ENCODE measurements at places on chromosomes 4 and X.
A peak's percentile ranks its signal among the peaks of the same experiment; 100 is the strongest.

DNA sequence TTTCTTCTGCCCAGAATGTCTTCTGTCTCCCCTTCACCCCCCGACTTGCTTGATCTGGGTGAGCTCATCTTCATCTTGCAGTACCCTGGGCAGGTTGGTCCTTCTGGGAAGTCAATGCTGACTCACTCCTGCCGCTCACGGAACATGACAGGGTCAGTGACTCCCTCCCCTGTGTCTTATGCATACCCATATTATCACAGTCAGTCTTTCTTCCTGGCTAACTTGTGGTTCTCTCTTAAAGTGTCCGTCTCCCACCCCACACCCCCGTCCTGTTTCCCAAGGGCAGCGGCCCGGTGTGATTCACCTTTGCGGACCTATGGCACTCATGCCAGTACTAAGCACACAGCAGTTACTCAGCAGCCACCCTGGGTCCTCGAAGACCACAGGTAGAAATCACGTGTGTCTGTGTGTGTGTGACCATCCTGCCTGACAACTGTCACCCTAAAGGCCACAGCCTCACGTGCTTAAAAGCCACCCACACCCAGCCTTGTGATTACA, 17.7 kb downstream of the IQSEC2 start:
- peak; percentile 60 for DNase-seq

GRCh38 chr4:148951346-148951745, 509.1 kb upstream of the NR3C2 start:
- no peak for DNase-seq

DNA sequence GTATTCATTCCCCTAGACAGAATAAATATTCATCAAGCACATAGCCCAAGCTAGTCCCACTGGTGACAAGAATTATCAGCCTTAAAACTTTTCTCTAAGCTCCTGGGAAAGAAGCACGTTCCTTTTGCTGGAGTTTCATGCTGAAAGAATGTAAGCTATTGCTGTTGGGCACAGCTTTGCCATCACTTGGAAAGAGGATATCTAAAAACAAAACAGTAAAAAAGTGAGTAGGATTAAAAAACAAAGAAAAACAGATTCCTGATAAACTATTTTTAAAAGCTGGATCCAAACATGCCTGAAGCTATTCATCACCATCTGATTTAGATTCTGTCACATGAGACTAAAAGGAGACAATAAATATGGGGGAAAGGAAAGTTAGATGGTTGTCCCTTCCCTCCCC, 176.8 kb downstream of the SCFD2 start:
- no peak for DNase-seq

DNA sequence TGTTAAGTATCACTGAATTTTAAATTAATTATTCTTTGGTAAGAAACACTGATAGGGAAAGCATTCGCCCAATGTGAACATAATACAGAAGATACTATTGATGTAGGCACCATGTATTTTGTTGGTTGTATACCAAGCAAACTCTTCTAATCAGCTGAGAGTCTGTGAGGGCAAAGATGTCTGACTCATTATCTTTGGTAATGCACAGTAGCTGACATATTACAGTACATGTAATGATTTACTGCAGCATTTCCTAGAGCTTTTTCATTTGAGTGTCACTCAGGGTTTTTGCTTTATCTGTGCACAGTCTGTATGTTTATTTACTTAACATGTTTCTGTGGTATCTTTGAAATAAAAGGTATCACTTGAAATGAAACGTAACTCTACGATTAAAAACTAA, 49.2 kb downstream of the CENPVL3 start:
- no peak for DNase-seq

DNA sequence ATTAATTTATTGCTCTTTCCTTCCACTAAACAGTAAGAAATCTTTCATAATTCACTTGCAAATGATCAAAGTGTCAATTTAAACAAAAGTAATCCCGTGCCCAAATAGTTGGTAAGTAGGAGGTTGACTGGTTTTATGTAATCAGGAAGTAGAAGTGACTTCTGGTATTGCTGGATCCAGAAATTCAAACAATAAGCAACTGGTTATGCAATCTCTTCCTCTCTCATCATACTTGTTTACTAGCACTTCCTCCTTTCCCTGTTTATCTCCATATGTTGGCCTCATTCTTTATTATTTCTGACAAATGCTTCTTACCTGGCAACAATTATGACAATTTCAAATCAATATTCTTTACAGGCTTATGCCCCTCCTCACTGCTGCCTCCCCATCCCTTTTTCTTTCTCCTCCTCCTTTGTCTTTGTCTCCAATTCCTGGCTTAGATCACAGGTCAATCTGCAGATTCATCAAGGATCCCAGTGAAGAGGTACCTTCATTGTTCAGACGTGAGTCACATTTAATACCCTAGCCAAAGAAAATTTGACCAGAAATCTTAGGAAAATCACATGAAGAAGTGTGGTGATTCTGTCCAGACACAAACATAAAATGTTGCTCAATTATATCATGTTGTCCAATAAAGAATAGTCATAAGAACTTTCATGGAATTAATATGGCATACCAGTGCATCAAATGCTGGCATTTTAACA, 323.2 kb upstream of the PCDH7 start:
- DNase-seq, result no peak

- no peak for DNase-seq
These were observed 45.8 kb downstream of the LDB2 start for GRCh38 chr4:16852644-16853043.

DNA sequence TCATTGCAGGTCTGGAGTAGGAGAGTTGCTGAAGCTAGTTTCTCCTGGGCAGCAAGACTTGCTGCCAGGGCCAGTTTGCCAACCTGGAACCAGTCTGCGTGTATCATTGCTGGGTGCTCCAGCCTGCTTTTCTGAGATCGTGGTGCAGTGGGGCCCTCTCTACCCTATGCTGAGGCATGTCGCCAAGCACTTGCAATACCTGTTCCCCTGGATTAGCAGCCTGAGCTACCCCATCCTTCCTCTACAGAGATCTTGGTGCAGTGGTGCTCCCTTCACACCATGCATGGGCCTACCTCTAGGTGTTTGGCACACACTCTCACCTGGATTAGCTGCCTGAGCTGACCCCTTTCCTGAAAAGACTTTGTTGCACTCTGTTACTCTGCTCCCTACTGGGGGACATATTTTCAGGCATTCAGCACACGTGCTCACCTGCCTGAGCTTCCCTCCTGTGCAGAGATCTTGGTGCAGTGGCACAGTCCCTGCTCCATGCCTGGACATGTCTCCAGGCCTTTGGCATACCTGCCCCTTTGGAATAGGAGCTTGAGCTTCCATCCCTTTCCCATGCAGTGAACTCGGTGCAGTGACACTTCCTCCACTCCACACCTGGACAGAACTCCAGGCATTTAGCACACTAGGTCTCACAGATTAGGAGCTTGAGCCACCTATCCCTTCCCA, 133.7 kb upstream of the CXCL13 start:
- no peak for DNase-seq

GRCh38 chr4:25939330-25939729, 25.3 kb downstream of the SMIM20 start:
- no peak for DNase-seq

GRCh38 chr4:82780170-82780751, 18.3 kb downstream of the SCD5 start:
- no peak for DNase-seq

GRCh38 chr4:75180790-75181776, 248.2 kb downstream of the PARM1 start:
- DNase-seq, result no peak

DNA sequence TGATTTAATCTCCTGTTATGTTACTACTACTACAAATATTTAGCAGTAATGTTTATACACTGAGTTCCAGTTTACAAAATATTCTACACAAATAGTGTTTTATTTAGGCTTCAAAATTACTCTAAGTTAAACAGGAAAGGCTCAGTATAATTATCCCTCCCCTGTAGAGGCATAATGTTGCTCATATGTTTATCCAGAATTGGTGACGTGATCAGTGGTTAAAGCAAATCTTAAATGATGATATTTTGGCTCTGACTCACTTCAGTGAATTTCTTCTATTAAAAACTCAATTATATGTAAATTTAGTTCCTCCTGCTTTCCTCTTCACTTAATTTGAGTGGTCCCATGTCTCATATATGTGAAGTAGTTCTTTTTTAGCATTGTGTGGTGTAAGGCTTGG, 438.5 kb downstream of the ADGRL3 start:
- DNase-seq, result no peak

DNA sequence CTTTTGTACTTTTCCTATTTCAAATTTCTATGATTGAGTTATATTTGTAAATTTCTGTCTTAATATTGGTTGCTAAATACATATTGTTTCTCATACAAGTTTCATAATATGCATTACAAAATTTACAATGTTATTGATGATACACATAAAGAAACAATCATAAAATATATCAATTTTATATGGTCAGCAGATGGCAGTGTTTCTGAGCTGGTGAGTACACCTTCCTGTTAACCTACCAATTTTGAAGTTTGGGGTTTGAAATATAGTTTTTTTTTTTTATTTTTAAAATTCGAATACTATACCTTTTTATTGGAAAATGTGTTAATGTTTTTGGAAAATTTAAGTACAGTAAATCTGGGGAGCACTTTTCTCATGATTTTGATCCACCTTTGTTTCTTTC, 1953.1 kb upstream of the ADGRL3 start:
- DNase-seq, result no peak

GRCh38 chr4:48090621-48091020, 43.4 kb downstream of the TXK start:
- DNase-seq, result no peak

DNA sequence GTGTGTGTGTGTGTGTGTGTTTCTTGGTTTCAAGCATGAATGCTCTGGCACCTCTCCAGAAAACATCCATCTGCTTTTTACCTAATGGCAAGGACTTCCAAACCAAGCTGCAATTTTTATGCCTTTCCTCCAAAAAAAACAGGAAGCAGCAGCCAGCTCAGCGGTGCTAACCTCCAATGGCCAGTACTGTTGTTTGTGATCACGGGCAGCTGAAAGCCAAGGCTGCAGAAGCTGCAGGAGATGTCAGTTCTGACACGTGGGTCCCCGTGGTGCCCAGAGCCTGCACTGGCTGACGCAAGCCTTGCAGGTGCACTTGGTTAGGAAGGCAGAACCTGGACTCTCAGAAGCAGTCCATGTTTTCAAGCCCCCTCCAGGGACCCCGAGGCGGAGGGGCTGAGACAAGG, 313.6 kb upstream of the DDX53 start:
- DNase-seq, result no peak

DNA sequence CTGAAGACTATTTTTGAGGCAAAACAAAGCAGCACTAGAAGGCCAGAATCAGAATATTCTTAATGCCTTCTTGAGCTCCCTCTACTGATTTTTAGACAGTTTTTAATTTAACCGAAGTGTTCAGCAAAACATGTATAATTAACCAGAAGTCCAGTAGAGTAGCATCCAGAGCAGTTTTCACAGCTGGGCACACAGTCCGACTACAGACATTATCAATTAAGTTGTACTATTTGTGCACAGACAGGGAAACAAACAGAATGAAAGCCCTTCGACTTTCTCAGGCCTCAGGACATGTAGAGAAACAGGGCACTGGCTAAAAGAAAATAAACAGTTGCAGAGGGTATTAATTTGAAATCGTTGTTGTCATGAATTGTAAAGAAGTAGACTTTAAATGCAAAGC, 11.9 kb downstream of the FSTL5 start:
- DNase-seq, result no peak

- no peak for DNase-seq
These were observed 65.3 kb downstream of the CASP3 start for GRCh38 chr4:184583738-184584502.

DNA sequence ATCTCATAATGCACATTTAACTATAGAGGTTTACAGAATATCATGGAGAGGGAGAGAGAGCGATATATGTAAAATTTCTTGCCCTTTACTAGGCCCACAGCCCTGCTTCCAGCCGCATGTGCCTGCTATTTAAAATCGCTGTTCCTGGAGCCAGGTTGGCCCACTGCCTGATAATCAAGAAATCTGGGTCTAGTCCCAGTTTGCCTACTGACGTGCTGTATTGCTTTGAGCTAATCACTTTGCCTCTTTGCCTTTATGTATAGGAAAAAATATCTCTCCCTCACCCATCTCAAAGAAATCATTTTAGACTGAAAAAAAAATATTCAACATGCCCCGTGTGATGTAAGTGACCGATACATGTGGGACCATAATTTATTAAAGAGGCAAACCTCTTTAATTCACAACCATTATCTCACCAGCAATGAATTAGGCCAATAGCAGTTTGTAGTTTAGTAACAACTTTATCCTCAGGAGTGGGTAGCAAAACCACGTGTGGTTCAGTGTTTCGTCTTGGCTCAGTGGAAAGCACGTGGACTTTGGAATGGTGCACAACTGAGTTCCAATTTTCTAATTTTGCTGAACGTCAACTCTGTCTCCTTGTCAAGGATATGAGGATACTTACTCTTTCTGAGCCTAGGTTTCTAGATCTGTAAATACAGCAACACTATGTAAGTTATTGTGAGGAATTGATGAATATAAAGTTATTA, 62.6 kb downstream of the GRXCR1 start:
- DNase-seq, result no peak

Measured in stimulated activated CD8-positive, alpha-beta memory T cell treated with anti-CD3 and anti-CD28 coated beads, Interleukin-7, amount 100 ng/mL, for 48 hours (primary cell).